ENCODE measurements at places on chromosomes 6 and 20.

GRCh38 chr20:19252451-19253120 lies 40.1 kb downstream of the SLC24A3 start:
- no peak for DNase-seq

DNA sequence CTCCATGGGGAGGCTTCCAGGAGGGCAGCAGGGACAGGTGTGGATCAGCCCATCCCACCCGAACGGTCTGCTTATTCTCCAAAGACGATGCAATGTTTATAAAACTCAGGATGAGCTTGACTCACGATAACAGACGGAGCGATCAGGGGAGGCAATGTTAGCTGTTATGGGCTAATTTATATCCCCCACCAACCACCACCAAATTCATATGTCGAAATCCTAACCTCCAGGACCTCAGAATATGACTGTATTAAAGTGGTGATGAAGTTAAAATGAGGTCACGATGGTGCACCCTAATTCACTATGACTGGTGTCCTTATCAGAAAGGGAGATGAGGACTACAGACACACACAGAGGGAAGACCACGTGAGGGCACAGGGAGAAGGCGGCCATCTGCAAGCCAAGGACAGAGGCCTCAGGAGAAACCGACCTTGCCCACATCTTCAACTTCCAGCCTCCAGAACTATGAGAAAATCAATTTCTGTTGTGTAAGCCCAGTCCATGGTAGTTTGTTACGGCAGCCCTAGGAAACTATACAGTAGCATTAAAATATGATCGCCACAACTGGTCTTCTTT lies 7.0 kb downstream of the ADTRP start:
- DNase-seq: no peak

DNA sequence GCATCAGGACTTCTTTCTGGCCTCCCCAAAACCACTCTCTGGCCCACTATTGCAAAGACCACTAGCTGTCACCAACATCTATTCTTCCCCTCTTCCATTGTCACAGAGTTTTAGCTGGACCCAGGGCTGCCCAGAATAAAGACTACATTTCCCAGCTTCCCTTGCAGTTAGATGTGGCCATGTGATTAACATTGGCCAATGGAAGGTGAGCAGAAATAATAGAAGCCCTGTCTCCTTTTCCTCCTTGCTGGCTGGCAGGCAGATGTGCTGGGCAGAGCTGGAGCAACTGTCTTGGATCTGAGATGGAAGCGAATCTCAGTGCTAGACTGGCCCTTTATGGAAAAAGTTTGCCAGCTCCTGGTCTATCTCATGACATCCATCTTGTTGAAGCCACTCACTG lies 97.0 kb downstream of the KCNB1 start:
- DNase-seq: no peak

GRCh38 chr6:82612475-82613039 lies 248.9 kb downstream of the TPBG start:
- DNase-seq: no peak

DNA sequence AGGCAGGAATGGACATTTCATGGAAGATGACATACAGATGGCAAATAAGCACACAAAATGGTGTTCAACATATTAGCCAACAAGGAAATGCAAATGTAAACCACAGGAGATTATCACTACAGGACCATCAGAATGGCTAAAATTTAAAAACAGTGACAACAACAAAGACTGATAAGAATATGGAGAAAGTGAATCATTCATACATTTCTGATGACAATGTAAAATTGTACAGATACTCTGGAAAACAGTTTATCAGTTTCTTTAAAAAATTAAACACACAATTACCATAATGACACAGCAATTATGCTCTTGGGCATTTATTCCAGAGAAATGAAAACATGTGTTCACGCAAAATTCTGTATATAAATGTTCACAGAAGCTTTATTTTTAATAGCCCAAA lies 105.8 kb upstream of the RUNX2 start:
- no peak for DNase-seq

DNA sequence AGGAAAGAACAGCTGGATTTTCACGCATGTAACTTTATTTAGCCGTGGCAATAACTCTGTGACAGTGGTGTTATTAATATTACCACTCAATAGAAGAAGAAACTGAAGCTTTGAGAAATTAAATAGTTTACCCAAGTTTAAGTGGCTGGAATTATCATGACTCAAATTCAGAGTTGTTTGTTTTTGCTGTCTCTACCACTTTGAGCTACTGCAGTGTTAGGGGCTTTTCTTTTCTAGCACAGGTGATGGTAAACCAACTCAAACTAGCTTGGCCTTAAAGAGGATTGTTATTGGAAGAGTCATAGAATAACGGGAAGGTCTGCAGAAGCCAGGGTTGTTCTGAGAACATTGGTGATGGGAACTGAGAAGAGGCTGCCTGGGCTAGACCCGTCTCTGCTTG lies 66.0 kb upstream of the PREP start:
- DNase-seq: no peak

- DNase-seq: no peak
Observed at GRCh38 chr20:3686867-3687321, 5.1 kb upstream of the ADAM33 start.

DNA sequence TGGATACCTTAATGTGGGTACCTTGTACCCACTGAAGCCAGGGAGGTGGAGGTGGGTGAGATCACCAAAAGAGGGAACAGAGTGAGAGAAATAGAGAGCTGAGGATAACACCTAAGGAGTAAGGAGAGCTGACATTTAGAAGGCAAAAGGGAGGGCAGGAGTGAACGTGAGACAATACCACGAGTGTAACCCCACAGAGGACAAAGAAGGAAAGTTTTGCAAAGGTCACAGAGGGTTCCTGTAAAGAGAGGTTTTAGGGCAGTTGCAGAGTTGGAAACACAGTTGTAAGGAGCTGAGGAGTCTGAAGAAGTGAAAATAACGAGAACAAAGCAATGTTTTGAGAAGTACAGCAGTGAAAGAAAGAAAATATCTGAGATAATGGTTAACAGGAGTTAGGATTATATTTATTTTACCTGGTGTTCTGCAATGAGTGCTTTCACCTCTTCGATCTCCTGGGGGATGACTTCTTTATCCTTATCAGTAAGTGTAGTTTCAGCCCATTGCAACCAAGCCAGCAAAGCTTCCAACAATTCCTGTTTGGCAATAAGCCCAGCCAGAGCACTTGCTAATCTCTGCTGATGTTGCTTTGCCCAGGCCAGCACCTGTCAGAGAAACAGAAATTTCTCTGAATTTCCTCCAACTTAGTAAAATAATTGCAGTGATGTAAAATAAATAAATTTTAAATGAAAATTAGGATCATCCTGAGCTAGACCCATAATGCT lies 166.8 kb downstream of the DST start:
- no peak for DNase-seq

DNA sequence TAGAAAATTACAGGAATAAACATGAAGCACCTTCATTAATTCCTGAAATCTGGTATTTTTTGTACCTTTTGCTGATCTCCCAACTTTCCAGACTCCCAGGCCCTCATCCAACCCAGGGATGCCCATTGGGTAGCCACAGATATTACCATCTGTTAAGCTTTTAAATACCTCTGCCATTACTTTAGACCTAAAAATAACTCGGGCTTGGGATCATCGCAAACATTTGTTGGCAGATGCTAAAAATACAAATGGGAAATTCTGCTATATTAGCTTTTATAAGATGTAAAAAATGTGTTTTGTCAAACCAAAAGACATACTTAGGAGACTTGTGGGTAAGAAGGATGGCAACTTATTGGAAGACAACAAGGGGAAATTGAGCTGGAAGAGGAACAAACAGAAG lies 376.1 kb downstream of the CENPW start:
- DNase-seq: no peak

- DNase-seq: no peak
Observed at GRCh38 chr6:132443206-132443605, 41.9 kb upstream of the MOXD1 start.

DNA sequence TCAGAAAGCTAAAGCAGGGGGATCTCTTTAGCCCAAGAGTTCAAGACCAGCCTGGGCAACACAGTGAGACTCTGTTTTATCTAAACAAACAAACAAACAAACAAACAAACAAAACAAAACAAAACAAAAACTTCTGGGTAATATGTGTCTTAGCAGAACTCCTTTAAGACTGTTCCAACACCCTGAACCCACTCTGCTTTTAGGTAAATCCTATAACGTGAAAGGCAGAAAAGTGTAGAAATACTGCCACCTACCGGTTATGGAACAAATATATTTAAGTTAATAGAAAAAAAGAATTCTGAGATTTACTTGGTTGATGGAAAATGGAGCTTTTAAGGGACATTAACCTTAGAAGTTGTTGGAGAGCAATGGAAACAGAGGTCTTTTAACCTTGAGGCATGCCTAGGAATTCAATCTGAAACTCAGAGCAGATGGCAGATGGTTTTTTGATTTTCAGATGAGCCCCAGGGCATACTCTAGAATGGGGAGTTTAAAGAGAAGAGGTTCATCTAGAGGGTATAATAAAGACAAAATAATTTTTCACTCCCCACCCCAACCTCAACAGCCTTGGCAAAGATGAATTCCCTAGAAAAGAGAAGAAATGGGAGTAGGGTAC lies 38.5 kb downstream of the SOD2 start:
- no peak for DNase-seq

GRCh38 chr6:64014595-64014994 lies 379.0 kb downstream of the PHF3 start:
- DNase-seq: no peak

DNA sequence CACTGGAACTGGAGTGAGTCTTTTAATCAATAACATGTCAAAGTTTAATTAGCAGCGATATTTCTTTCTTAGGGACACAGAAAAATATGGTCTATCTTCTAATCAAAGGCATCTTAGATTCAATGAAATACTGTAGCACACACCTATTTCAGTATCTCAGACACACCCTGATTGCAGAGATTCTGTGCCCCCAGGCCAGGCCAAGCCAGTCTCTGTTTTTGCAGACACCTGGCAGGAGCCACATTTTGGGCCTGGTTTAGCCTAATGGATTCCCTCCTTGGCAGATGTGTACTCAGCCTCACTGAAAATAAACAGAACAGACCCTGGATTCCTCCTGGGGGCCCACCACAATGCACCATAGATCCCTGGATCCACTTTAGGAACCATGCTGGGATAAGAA lies 74.8 kb downstream of the LRFN2 start:
- no peak for DNase-seq

DNA sequence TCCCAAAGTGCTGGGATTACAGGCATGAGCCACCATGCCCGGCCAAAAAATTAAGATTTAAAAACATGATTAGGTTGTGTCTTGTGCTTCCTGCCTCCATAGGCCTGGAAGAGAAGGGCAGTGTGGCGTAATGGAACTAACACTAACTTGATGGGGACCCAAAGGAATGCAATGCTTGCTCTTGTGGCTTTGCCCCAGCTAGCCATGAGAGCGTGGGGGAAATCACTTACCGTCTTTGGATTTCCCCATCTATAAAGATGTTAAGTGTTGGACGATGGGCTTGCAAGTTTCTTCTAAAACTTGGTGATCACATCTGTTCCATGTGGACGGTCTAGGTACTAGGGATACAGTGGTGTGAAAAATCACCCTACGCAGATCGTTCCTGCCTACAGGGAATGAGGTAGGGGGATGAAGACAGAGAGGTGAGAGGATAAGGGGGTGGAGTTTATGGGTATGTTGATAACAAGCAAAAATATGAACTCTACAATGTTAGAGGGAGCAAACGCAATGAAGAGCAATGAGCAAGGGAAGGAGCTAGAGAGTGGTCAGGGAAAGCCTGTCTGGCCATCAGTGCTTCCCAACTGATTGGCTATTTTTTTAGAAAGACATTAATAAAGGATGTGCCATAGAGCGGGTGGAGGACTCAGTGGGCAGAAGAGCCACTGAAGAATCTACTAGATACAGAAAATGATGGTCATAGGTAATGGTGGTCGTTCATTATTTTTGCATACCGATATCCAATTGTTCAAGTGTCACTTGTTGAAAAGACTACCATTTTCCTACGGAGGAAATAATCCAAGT lies 165.2 kb downstream of the BCAS1 start:
- no peak for DNase-seq

- no peak for DNase-seq
Observed at GRCh38 chr6:12343440-12344162, 53.4 kb downstream of the EDN1 start.

DNA sequence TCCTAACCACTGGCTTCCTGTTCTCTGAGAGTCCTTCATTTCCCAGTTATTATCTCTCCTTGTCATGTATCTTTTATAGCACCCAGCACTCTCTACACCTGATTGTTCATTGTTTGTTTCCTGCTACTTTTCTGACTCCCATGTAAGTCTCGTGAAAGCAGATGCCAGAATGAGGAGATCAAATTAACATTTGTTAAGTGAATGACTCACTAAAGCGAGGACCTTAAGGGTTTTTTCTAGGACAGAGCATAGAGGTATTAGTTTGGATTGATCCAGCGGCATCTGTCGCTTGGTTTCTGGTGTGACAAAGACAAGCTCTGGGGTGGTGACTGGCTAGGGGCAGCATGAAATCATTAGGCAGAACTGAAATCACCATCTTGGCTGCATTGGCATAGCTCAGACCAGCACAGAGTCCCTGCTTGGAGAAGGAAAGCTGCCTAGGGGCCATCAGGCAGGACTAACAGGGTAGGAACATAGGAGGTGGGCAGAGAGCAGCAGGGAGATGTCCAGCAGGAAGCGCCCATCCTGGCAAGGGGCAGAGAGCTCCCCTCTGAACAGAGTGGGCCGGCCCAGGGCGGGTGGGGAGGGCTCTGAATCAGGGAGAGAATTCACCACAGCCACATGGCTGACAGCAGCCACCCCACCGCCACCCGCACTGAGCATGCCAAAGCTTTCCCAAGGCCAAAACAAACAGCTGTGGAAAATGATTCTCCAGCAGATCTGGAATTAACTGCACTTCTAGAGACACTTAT lies 97.1 kb upstream of the CEP85L start:
- DNase-seq: no peak

DNA sequence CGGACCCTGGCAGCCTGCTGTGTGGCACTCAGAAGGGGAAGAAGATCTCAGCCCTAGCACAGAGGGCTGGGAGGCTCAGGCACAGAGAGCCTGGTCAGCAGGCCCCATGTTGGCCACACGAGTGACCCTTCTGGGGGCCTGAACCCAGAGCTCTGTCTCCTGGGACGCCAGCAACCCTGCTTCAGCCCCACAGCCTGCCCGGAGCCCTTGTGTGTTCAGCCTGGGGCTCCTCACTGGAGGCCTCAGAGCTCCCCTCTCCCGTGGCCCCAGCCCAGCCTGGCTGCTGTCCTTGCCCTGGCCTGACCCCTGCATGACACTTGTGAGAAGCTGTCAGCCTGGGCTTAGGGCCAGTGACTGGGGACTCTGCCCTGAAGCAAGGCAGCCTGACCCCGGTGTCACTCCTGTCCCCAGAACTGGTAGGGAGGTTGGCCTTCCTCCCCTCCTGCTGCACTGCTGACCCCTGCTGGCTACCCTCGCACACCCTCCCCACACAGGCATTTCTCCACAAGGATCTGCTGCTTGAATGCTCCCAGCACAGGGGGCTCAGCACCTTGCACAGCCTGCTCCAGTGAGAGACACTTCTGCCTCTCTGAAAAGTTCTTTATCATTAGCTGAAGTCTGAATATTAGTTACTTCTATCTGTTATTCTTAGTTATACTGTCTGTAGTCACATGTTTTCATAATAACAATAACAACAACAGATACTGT lies 15.4 kb upstream of the IP6K3 start:
- peak; percentile 25 for DNase-seq
